Activated CD4-positive, alpha-beta T cell treated with anti-CD3 and anti-CD28 coated beads, Interleukin-10, Interleukin-2, amounts not matched to agents 100 ng/mL and 50 ng/mL, durations not matched to agents 16 hours and 8 hours (primary cell): ENCODE measurements at places on chromosomes 5 and 9.
A peak's percentile ranks its signal among the peaks of the same experiment; 100 is the strongest.

- DNase-seq, result no peak
Measured at GRCh38 chr5:116674881-116675625, 100.4 kb upstream of the SEMA6A start.

DNA sequence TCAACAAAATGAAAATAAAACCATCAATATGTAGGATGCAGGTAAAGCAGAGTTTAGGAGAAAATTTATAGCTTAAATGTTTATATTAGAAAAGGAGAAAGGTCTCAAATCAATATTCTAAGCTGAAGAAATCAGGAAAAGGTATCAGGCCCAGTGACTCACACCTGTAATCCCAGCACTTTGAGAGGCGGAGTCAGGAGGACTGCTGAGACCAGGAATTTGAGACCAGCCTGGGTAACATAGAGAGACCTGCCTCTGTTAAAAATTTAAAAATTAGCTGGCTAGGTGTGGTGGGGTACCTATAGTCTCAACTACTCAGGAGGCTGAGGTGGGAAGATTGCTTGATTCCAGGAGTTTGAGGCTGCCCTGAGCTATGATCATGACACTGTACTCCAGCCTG, 32.2 kb downstream of the CCDC69 start:
- DNase-seq, result no peak

DNA sequence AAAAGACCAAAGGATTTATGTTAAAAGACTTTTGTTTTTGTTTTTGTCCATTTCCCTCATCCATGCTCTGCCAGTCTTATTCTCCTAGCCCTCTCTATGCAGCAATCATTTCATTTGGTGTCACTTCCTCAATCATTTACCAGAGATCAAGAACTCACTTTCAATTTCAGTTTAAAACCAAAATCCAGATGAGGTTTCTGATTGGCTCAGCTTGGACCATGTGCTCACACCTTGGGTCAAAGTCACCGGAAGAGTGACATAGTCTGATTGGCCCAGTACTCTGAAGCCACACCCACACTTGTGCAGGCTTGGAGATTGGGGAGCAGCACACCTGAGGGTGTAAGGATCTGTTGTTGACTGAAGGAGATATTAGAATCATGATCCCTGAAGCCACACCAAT, 79.6 kb downstream of the TLR4 start:
- peak; percentile 58 for DNase-seq

- no peak for DNase-seq
Measured at GRCh38 chr5:143445776-143446175, 42.3 kb upstream of the NR3C1 start.

- no peak for DNase-seq
Measured at GRCh38 chr5:96324708-96325107, 108.3 kb downstream of the PCSK1 start.

DNA sequence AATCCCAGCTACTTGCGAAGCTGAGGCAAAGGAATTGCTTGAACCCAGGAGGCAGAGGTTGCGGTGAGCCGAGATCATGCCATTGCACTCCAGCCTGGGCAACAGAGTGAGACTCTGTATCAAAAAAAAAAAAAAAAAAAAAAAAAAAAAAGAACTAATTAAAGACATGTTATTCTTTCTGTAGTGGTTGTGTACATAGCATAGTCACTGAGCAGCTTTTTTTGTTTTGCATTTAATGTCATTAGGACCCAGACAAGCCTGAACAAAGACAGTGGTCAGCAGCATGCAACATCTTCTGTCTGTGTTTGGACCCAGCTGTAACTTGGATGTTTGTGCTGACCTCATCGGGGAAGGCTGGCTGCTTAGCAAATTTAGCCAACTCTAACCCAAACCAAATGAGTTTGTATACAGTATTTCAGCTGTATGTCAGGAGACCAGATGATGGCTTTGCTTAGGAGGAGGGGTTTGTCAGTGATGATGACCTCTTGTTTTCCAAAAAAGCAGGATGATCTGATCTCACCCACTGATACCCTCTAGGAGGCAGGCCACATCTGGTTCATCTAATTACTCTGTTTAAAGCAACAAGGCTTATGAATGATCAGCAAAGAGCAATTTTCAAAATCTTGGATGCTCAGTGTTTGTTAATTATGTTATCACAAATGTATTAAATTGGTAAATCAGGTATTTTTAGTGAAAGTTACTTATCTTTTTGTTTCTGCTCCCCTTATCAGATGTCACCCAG, 39.5 kb downstream of the SNCAIP start:
- DNase-seq, result no peak

- no peak for DNase-seq
Measured at GRCh38 chr5:36230151-36230790, 11.5 kb downstream of the NADK2 start.

- DNase-seq, result no peak
Measured at GRCh38 chr5:17694371-17694770, 60.1 kb downstream of the TAF11L14 start.

DNA sequence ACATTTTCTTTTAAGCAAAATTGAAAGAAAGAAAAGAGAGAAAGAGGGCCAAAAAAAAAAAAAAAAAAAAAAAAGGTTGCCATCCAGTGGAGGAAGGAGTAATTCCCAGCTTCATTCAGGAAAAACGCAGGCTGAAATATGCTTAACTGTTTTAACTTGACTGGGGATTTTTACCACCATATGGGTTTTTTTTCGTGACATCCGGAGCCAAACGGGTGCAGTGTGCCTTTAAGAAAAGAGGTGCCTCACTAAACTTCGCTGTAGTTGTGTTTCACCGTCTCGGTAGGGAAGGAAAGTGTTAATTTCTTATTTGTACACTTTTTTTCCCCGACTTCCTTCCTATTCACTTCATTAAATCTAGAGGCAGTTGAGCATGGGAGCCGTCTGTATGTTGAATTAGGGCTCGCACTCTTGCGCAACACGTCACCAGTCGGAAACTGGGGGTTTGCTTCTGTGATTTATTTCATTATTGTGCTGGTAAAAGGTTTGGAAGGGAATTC, 143.0 kb downstream of the SMARCA2 start:
- DNase-seq, result peak; percentile 78

DNA sequence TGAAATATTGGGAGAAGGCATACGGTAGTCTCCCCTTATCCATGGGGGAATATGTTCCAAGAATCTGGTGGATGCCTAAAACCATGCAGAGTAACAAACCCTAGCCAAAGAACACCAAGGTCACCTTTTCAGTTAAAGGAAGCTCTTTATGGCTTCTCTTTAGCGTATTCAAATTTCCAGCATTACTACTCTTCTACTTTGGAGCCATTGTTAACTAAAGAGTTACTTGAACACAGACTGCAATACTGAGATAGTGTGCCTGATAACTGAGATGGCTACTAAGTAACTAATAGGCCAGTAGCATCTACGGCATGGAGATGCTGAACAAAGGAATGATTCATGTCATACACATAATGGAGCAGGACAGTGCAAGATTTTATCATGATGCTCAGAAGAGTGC, 84.5 kb upstream of the SPEF2 start:
- no peak for DNase-seq

- DNase-seq, result no peak
Measured at GRCh38 chr5:14380712-14381111, 200.9 kb upstream of the OTULINL start.

DNA sequence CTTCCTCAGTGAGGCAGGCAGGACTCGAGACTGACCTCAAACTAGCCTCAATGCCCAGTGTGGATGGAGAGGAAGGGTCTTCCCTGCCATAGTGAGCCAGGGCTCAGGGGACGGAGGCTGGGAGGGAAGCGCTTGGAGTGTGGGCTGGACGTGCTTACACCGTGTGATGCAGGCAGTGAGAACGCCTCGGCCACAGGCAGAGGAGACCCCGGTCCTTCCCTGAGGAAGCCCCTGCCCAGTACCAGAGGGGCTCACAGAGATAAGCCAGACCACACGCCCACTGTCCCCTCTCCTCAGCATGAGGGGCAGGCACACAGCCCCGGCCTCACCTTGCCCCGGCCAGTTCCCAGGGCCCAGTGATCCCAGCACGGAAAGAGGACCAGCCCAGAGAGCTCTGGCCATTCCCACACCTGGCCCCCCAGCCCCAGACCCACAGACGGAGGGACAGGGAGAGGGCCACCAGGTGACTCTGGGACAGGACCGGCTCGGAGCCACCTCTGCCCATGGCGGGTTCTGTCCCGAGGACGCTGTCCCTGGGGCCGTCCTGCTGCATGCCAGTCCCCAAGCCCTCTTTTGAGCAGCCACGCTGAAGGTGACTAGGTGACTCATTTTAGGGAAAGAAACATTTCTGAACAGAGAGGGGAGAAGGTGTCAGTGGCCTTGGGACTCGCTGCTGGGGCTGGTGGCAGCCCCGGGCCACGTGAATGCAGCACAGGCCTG, 6.0 kb upstream of the NSMF start:
- no peak for DNase-seq

DNA sequence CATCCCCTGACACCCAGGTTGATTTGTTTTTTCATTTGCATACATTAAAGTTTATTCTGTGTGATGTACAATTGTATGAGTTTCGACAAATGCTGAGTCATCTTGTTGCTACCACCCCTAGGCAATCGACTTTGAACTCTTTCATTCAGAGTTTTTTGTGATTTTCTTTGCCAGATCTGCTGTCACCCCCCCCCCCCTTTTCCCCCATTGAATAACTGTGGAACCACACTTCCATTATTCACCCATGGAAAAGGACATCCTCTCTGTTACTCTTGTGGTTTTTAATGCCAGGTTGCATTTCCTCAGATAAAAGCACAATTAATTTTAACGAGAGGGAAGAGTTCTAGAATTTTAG, 13.7 kb upstream of the FAM120AOS start:
- peak; percentile 45 for DNase-seq

DNA sequence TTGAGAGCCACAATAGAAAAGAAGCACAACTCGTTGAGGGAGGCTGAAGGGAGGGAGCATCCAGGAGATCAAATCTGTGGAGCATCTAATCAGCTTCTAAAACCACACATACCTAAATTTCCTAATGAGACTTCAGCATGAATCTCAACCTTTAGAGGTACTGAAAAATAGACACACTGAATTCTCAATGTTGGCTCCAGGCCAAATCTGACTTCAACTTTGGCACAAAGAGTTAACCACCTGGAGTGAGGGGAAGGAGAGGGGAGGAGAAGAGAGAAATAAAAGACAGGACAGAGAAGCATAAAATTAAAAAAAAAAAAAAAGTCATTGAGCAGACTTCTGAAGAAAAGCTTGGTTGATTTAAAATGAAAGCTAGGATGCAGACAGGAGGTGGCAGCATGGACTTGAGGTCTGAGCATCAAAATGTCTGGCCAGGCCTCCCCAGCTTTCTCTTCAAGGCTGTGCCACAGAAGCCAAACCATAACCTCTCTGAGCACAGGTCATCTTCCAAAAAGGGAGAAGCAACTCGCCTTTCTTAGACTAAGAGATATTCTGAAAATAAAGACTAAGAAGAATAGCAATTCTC, 205.6 kb downstream of the DENND1A start:
- no peak for DNase-seq

DNA sequence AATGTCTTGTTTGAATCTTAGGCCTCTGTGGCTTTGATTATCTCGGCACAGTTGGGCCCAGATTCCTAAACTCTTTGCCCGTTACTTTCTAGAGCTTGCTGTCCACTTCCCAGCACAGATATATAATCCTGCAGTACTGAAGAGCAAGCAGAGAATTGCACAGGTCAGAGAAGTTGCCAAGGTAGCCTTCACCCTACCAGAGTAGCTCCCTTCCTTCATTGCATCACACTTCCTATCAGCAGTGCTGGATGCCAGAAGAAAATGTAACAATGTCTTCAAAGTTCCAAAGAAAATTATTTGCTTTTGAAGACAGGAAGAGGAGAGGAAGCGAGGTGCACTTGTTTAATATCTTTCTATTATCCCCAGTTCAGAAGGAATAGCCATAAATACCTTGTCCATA, 38.1 kb upstream of the SPATA31D4 start:
- DNase-seq, result no peak

GRCh38 chr5:57303985-57304384, 130.1 kb downstream of the GPBP1 start:
- DNase-seq, result no peak
